ENCODE measurements at places on chromosomes 6 and 20.

GRCh38 chr6:25928562-25929324, 1.7 kb downstream of the SLC17A2 start:
- no peak for DNase-seq

GRCh38 chr20:57439432-57439831, 48.2 kb downstream of the RBM38 start:
- no peak for DNase-seq

DNA sequence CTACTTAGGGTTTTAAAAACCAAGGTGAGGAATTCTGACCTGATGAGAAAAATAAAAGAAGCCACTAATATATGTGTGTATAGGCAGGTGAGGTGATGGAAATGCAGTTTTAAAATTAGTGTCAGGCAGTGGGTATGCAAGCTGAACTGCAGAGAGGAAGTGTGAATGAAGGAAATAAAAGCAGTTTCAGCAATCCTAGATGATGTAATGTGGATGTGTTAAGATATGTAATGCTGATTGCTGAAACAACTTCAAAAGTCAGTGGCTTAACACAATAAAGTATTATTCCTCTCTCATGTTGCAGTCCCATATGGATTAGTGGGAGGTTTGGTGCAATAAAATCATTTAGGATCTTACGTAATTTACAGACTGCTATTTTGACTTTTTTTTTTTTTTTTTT, 119.9 kb upstream of the ASCC3 start:
- no peak for DNase-seq

GRCh38 chr6:3693831-3694230, 57.7 kb downstream of the PXDC1 start:
- no peak for DNase-seq

DNA sequence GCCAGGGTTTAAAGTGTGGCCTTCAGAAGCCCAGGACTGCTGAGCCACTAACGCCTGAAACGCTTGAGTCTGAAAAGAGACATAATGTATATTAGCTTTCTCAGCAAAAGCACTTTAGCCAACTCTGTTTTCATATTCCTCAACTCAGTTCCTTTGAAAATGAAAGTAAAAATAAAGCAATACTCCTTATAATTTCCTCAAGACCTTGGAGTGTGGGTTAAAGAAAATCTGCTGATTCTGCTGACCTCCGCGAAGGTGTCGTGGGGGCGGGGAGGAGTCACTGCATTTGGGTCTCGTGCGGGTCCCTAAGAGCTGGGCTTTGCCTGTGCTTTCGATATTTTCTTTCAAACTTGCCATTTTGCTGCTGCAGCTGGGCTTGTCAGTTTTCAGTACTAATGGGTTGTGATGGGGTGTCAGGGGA, 142.2 kb upstream of the ARID1B start:
- DNase-seq = no peak

- no peak for DNase-seq
Measured at GRCh38 chr20:49110767-49111694, 64.9 kb downstream of the CSE1L start.

DNA sequence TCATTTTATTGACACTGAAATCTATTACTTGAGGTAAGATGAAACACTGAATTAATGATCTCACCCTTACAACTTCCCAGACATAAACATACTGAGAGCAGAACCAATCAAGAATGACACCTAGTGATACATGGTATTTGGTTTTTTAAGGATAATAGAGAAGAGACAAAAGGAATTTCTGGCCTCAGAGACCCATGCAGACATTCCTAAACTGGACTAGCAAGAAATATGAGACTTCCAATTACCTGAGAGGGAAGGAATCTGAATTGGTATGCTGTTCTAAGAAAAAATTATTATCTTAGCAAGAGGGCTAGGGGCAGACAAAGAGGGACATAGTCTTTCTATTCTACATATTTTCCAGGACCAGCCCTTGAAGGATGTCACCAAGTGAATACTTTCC, 141.1 kb downstream of the BMP5 start:
- no peak for DNase-seq

DNA sequence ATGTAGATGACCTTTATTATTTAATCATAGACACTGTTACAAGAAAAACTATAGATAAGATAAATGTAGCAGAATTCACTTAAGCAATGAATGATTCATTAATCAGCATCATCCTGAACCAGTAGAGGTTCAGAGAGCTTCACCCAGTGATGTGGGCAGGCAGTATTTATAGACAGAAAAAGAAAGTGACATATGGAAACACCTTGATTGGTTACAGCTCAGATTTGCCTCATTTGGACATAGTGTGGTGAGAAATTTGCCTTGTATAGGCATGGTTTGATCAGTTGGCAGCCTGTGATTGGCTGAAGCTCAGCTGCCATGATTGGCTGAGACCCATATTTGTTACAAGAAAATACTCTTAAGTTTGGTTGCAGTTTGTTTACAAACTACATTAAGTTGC, 4.6 kb downstream of the C6orf58 start:
- DNase-seq = no peak

GRCh38 chr6:10163203-10163962, 251.5 kb downstream of the TFAP2A start:
- DNase-seq = no peak

GRCh38 chr6:169701311-169701953, 397 bp downstream of the WDR27 start:
- no peak for DNase-seq

Data from NCI-H1694 (cell line).